ENCODE measurements at places on chromosomes 6 and 20. TPM values are rescaled to one million over a fixed set of nuclear protein-coding genes. Genes with fewer than 3 reads are reported as not detected.

Gene NRSN1
- not detected for total RNA-seq

Gene HLA-F
- 7.6 TPM for total RNA-seq

Gene RAET1E
- total RNA-seq, result 0.49 TPM

Gene KCNG1
- 9.1 TPM for total RNA-seq

Gene TFAP2C
- not detected for total RNA-seq

Gene SYCP2
- total RNA-seq, result 0.18 TPM

Gene CRISP3
- not detected for total RNA-seq

Gene PI3
- total RNA-seq, result 4.5 TPM

Gene NKAIN2
- not detected for total RNA-seq

Gene SAPCD1
- total RNA-seq, result not detected

Gene CST5
- not detected for total RNA-seq

Gene SRMS
- total RNA-seq, result not detected

Gene C20orf144
- not detected for total RNA-seq

Gene TNF
- 0.54 TPM for total RNA-seq

Gene ILRUN
- 30.9 TPM for total RNA-seq

Gene MCCD1
- not detected for total RNA-seq

Gene NEURL2
- 1.9 TPM for total RNA-seq

Gene CSNK2A1
- 93.0 TPM for total RNA-seq

Gene UCKL1
- 17.3 TPM for total RNA-seq

Gene KCNB1
- 0.18 TPM for total RNA-seq

Gene ZSCAN23
- total RNA-seq, result 0.36 TPM

All from cardiac atrium fibroblast (primary cell).